Fibroblast of upper back skin (primary cell): ENCODE measurements at places on chromosomes 12 and 14.
A peak's percentile ranks its signal among the peaks of the same experiment; 100 is the strongest.

DNA sequence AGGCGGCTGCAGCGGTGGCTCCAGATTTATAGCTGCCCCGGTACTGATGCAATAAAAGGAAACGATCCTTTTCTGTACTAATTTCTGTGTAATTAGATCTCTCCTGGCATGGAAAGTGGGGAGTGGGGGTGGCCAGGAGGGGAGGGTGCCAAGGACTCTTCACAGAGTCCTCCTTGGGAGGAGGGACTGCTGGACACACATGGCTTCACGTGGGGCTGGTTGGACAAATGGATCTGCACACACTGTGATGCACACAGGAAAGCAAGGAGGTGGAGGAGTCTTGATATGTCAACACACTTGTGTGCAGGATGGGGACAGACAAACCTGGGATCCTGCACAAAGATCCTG, 23.8 kb upstream of the ATP5MC2 start:
- DNase-seq: no peak

- peak; percentile 24 for DNase-seq
Observed at GRCh38 chr12:71589478-71589881, 74.2 kb downstream of the ZFC3H1 start.

GRCh38 chr12:64522807-64523206, 70.9 kb downstream of the TBK1 start:
- peak; percentile 57 for DNase-seq

DNA sequence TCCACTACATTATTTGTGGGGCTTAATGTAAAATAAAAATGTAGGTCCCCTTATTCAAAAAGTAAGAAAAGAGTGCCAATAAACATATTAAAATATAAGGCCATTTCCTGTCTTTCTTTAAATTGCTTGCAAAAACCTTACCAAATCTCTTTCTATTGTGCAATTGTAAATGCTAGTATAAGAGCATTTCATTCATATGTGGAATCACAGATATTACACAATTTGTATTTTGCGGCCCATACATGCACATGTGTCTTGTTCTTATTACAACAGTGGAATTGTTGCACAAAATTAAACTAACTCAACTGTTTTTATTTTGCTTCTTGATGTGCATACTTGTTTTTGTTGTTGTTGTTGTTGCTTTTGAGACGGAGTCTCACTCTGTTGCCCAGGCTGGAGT, 20.1 kb upstream of the CRADD start:
- DNase-seq: no peak
